Stimulated activated CD4-positive, alpha-beta T cell treated with anti-CD3 and anti-CD28 coated beads, TNF-alpha, amount 100 ng/mL, for 24 hours (primary cell): ENCODE measurements at places on chromosomes 5 and 9.

DNA sequence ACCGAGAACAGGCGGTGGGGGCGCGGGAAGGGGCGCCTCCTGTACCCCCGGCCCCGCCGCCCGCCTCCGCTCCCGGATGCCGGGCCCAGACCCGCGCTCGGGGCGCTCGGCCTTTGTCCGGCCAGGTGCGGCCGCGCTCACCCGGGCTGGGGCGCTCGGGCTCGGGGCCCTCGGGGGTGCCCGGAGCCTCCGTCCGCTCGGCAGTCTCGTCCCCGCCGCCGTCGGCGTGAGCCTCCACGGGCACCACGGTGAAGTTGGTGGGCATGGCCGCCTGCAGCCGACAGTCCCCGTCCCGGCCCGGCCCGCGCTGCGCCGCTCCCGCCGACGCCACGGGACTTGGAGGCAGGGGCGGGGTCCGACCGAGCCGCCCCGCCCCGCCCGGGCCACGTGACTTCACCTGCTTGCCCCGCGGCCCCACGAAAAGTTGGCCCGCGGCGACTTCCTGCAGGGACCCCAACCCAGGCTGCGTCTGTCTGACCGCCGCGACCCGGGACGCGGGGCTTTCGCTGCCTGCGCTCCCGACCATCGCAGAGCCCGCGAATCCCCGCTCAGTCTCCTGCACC lies at the start of gene SLC12A7:
Gene SLC12A7, minus strand, starts transcription at position 337 of the 563 bp plus-strand sequence. Its CDS starts 72 bp downstream, at position 265.
- DNase-seq, result peak; percentile 32

GRCh38 chr5:142167458-142167857 lies 58.9 kb downstream of the NDFIP1 start:
- DNase-seq, result no peak

GRCh38 chr5:146076455-146076854 lies 28.9 kb downstream of the PLAC8L1 start:
- DNase-seq, result no peak

DNA sequence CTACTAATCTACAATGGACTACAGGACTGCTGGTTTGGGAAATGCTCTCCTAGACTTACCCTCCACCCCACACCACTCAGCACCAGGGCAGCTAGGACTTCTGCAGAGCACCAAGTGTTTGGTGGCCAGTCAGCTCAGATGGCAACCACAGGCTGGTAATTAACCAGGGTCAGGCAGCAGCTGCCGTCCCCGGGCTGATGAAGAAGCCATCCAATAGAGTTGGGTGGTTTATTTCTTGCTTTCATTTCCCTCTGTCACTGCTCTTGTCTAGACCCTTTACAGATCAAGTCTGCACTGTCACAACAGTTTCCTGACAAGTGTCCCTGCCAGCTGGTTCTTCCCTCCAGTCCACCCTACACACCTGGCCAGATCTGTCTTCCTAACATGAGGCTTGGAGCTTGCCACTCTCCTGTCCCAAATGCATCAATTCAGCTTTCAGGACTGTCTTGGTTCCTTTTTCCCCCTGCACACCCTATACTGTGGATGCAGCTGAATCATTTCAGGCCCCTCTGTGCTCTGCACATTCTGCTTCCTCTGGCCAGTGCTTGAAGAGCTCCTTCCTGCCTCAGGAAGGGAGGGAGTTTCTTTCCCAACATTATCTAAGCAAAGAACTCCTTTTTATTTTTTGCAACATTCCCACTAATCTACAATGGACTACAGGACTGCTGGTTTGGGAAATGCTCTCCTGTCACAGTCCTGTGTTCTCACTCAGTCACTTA lies 30.2 kb upstream of the HSPA9 start:
- DNase-seq, result no peak

GRCh38 chr9:107732781-107733522 lies 243.4 kb upstream of the KLF4 start:
- no peak for DNase-seq

- DNase-seq, result no peak
Observed at GRCh38 chr9:123537809-123538208, 181.8 kb downstream of the CRB2 start.

- no peak for DNase-seq
Observed at GRCh38 chr5:125655156-125655555, 768.1 kb upstream of the GRAMD2B start.
